NCI-H1092 treated with DMSO at 0.1 percent for 48 hours (cell line): ENCODE measurements at places on chromosomes 4 and X.
A peak's percentile ranks its signal among the peaks of the same experiment; 100 is the strongest.

DNA sequence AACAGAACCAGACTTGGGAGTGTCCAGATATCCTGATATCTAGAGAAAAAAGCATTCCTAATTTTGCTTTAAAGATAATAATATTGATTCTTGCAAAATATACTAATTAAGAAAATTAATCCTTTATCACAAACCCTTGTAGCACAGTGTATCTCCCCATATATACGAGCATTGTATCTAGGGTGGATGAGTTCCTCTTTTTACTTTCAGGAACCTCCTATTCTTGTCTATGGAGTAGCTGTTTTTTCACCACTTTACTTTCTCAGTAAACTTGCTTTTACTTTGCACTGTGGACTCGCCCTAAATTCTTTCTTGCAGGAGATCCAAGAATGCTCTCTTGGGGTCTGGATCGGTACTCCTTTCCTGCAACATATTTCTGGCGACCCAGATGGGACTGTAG is 103.9 kb downstream of the GLUD2 start:
- DNase-seq = no peak

GRCh38 chr4:144304025-144304424 is 163.5 kb upstream of the GYPA start:
- no peak for DNase-seq

DNA sequence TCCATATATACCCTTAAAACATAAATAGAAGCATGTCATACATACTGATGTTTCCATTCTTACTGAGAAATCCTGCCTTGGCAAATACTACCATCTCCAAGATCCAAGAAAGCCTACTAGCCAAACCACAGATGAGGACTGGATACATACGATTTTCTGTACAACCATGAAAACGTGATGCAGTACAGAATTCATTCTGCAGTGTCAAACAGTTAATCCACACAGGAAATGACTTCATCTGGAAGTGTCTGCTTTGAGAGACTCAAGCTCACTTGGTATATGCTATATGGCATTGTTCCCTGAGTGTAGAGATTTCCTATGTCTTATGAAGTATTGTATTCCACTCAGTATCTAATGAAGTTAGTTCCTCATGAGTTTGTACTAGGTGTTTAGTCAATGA is 94.3 kb downstream of the CT47B1 start:
- DNase-seq = no peak

DNA sequence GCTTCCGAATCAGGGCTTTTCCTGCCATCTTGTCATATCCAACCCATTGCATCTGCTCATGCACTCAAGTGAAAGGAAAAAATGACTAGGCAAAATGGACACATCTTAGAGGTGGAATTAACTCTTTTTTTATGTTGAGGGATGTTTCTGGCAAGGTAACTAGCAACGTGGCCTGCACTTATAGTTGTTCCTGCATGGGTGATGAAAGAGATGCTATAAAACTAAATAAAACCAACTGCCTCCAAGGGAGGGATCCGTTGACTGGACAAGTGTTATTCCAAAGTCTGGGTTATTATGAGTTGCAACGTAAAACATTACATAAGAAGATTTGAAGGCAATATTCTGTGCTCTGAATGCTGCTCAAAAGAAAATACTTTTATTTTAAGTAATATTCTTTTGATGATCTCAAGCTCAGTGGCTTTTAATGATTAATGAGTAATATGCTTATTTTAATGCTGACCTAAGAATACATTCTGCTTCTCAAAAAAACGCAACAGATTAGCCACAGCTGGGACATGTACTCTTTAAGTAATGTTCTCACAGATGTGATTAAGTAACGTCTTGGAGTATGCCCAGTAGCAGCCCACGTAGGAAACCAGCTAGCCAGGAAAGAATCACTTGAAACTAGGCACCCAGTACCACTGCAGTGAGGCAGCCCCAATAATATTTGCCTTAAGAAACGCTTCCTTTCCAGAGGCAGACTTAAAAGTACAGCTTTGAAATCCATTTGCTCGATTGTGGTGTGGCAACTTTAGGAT is 27.4 kb downstream of the KLF3 start:
- no peak for DNase-seq

GRCh38 chrX:11641349-11642065 is 24.2 kb downstream of the ARHGAP6 start:
- DNase-seq = no peak

DNA sequence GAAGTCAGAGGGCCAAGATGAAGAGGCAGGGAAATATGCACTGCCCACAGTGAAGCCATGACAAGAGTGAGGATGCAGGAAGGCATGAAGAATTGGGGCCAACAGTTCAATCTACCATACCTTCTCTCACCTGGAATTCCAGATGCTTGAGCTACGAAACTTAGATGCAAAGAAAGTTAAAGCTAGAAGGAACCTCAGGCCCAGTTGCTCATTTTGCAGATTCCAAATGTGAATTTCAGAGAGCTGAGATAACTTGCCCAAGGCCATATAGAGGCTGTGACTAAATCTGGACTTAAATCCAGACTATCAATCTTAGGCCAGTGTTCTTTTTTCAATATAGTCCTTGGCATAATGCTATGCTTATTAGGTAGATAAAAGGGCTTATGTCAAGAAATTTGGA is 92.7 kb downstream of the SRPX start:
- DNase-seq = no peak

- no peak for DNase-seq
Observed at GRCh38 chrX:17594693-17595092, 142.6 kb upstream of the SCML1 start.

GRCh38 chrX:128759177-128759576 is 707.0 kb upstream of the ACTRT1 start:
- DNase-seq = no peak

- DNase-seq = no peak
Observed at GRCh38 chr4:26736621-26737020, 124.0 kb upstream of the STIM2 start.

- no peak for DNase-seq
Observed at GRCh38 chrX:150028692-150029091, 90.4 kb upstream of the EOLA2 start.

DNA sequence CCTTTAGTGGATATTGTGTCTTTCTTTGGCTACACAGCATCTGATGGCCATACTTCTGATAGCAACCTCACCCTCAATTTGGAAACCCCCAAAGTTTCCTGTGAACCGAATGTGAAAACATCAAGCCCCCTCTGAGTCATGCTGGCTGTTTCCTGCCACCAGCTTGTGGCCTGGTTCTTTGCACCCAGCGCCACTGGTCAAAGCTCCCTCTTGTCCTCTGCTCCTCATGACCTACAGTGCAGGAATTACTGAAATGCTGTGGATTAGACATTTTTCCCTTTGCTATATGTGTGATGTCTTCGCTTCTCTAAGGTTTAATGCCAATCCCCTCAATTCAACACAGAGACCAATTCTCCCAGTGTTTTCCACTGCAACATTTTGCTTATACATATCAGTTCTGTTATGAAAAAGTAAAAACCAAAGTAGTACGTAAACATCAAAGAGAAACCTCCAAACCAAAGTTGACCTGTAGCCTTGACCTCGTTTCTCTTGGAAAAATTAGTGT is 224.0 kb upstream of the TENM3 start:
- DNase-seq = no peak

- no peak for DNase-seq
Observed at GRCh38 chrX:49228185-49228584, 5.0 kb downstream of the CACNA1F start.

DNA sequence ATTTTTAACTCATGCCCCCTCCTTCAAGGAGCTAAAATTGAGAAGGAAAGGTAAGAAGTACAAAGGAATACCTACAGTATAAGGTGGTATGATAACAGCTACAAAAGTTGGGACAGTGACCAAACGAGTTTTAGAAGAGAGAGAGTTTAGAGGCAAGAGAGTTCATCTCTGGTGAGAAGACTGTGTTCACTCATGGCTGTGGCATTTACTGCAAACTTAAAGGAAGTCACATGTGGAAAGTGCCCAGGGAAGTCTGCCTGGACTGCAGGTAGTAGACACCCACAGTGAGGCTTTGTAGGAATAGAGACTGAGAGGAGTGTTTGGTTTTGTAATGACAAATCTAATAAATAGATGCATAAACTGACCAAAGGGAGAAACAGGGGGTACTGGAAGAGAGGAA is 493.5 kb downstream of the IL15 start:
- no peak for DNase-seq

DNA sequence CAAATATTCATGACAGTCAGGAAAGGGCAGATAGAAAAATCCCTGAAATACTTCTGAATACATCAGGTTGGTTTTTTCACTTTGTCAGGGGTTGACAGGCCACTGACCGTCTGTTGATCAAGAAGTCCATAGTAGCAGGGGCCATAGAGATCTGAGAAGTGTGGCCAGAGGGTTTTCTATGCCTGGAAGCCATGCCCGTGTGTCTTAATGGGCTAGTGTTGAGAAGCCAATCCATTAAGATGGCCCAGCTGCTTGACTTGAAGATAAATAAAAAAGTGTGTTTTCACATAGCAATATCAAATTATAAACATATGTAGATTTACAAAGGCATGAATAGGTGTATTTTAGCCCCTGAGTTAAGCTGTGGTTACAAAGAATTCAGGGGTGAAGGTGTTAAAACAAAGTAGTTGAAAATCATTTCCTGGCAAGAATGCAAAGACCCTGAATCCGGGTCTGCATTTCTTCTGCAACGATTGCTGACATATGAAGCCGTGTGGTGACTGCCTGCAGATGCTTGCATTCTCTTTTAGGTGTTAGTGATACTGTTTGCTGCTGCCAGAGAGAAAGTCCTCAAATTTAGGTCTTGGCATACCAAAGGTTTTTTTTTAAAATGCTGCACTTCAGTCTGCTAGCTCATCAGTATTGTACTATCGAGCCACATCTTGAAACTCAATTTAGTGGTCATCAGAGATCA is 9.3 kb upstream of the LIMCH1 start:
- no peak for DNase-seq

GRCh38 chr4:153083447-153083947 is 120.7 kb upstream of the TRIM2 start:
- peak; percentile 87 for DNase-seq

GRCh38 chr4:188417181-188417580 is 277.9 kb downstream of the TRIML1 start:
- DNase-seq = peak; percentile 76

DNA sequence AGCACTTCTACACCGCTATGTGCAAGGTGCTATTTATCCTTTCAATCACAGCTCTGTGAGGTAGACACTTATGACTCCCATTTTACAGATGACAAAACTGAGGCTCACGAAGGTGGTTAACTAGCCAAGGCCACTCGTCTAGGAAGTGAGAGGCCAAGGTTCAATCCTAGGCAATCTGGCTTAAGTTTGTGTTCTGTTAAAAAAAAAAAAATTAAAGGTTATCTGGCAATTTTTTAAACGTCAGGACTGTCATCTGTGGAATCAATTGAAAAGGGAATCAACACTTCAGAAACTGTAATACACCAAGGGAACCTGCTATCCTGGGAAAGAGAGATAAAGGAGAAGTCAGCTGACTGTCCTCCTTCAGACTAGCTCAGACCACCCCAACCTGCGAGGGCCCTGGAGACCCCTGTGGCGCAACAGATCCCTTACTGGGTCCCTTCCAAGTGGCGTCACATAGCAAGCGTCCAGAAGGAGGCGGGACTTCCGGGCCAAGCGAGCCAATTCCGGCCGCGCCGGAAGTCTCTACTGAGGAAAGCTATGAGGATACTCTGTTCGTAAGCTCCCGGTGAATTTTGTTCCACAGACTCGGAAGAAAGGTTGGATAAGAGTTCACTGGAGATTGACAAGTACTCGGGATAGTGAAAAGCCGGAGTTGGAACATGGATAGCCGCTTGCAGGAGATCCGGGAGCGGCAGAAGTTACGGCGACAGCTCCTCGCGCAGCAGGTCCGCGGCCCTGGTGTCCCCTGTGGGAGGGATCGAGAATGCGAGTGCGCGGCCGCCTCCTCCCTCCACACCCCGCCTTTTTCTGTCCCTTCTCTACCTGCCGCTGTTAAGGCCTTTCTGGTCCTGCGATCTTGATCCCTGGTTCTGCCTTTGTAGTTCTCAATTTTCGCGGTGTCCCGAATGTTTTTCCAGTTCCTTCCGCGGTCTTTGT is at the start of gene METTL14:
TSS of gene METTL14 (plus strand) at position 520 of the 939 bp plus-strand sequence. CDS start at position 663, 143 bp downstream.
- peak; percentile 91 for DNase-seq

- no peak for DNase-seq
Observed at GRCh38 chr4:41287005-41287404, 30.3 kb downstream of the UCHL1 start.

DNA sequence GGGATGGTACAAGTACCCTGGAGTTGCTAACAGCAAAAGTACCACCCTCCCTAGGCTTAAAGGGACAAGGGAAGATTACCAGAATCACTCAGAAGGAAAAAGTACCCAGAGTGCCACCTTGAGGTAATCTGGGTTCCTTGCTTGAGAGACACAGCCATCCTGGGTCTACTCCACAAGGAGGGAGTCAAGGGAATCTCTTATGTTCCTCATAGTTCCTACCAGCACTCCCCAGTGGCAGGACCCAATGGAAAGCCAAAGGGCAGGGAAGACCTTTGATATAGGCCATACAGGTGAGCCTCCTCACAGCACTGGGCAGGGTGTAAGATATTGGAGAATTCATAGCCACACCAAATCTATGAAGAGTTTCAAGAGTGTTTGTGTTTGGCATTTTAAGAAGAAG is 5.7 kb downstream of the IL2 start:
- no peak for DNase-seq

GRCh38 chr4:105306158-105306781 is 159.6 kb downstream of the TET2 start:
- no peak for DNase-seq

- no peak for DNase-seq
Observed at GRCh38 chrX:103171353-103171752, 43.6 kb upstream of the BEX4 start.

- no peak for DNase-seq
Observed at GRCh38 chrX:24026432-24026831, 554 bp downstream of the KLHL15 start.

DNA sequence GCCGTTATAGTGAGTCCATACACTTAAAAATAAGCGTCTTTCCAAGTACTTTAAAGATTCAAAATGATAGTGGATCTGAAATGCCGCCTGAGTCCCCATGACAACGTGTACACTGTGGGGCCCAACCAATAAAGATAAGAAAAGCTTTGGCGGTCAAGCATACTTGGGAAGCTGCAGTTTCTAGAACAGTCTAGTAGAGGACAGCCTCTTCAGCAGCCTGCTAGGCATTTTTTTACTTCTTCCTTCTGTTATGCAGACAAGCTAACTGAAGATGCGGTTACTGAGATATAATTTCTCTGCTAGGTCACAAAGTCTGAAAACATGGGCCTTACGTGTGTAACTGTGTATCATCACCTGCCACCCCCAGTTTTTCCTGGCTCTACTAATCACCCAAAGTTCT is 402 bp upstream of the UPRT start:
- DNase-seq = no peak

DNA sequence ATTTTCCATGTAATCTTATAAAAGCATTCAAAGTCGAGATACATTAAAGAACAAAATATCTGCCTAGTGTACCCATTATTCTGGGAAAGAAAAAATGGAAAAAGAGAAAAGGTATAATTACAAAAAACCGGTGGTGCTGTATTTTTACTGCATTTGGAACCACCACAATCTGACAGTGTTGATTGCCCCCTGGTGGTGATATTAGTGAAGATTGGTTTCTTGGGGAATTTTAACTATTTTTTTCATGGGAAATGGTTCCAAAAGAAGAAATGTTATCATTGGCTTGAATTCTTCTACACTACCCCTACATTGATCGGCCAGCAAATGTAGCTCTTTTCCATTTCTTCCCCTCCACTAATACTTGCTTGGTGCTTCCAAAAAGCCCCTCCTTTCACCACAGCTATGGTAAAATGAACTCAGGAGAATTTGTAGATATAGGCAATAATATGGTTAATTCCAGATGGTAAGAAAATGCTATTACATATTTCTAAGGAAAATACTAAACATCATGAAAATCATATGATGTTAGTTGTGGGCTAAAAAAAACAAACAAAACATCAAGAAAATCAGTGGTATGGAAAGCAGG is 50.0 kb downstream of the COX18 start:
- peak; percentile 21 for DNase-seq

- DNase-seq = no peak
Observed at GRCh38 chr4:107853444-107854355, 29.0 kb downstream of the SGMS2 start.
